ENCODE measurements at places on chromosomes 12 and 14.

DNA sequence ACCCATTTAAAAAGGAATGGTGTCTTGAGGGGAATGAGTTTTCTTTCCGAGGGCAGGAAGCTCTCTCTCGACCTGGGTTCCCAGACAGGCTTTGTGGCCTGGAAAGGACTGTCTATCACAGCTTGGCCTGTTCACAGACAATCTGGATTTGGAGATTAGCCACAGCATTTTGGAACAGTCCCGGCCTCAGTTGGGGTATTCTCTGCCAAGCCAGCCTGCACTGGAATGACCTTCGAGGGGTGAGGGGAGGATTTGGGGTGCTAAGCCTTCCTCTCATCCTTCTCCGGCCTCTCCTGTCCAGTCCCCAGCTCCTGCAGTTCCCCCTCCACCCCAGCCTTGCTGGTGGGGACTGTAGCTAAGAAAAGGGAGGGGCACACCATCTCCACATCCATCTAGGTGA, 13.0 kb downstream of the TBX5 start:
- DNase-seq: no peak

DNA sequence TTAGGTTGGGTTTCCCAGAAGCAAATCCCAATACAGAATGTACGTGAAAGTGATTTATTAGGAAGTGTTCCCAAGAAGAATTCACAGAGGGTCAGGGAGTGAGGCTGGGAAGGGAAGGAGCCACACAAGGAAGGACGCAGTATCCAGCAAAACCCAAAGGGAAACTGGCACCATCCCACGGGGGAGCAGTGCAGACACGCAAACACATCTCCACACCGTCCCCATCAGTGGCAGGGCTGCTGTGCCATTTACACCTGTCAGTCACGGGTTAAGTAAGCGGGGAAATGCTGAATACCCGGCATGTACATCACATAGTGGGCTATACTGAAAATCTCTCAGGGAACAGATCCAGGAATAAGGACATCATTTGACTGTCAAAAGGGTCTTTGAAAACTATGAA, 93.9 kb downstream of the SLC38A1 start:
- no peak for DNase-seq

GRCh38 chr12:64010069-64010686, 165.7 kb downstream of the SRGAP1 start:
- no peak for DNase-seq

DNA sequence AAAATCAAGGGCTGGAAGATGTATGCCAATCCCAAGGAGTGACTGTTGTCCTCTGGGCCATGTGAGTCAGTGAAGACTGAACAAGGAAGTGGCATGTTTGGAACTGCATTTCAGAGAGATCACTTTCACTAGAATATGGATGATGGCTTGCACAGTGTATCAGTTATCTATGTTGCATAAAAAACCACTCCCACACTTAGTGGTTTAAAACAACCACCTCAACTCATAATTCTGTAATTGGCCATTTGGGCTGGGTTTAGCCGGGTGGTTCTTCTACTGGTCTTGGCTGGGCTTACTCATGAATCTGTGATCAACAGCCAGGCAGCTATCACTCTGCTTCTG, 15.4 kb downstream of the BDKRB1 start:
- no peak for DNase-seq

DNA sequence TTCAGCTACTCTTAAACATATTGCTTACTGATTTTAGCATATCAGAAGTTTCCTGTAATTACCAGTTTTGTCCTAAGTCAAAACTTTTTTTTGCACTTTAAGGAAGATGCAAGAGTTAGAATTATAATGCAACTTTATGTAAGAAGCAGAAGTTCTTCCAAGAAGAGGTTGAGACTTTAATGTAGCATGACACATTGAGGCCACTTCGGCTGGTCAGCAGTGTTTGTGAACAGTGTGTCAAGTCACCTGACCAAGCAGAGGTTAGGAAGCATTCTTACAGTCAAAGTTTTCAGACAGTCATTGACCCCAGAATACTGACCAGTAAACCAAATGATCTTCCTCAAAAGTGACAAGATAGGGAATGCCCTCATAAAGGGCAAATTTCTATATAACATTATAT, 15.2 kb downstream of the FGFR1OP2 start:
- DNase-seq: no peak

GRCh38 chr12:32419520-32419960, 20.2 kb downstream of the FGD4 start:
- DNase-seq: no peak

- peak; percentile 89 for DNase-seq
These were observed at the start of gene CCDC77 for GRCh38 chr12:401235-402028. Gene CCDC77, plus strand, starts transcription at chr12:401644. Its CDS starts 7,740 bp downstream, at chr12:409384.

- no peak for DNase-seq
These were observed 9.2 kb downstream of the SERPINA4 start for GRCh38 chr14:94570440-94570839.

GRCh38 chr12:5507944-5508343, 76.0 kb downstream of the NTF3 start:
- no peak for DNase-seq

- DNase-seq: no peak
These were observed 77.7 kb downstream of the PRMT8 start for GRCh38 chr12:3568695-3569094.

GRCh38 chr14:70086685-70087379, 101.9 kb downstream of the SLC8A3 start:
- DNase-seq: peak; percentile 27

DNA sequence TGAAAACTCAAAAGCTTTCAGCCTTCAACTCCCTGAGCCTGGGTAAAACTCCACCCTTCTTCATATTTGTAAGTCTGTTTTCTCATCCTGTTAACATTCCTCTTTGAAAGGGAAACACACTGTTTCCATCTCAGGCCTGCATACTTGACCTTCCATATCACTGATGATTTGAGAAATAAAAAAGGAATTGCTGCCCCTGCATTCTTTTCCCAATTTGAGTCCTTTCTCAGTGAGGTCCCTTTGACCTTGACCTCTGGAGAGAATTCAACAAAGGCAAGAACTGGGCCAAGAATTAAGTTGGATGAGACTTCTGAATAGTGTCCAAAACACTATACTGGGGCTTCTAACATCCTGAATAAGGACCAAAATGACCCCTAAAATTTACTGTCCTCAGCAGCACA, 108.0 kb downstream of the AEBP2 start:
- DNase-seq: no peak

- DNase-seq: no peak
These were observed 5.1 kb downstream of the CTDSP2 start for GRCh38 chr12:57841445-57841844.

DNA sequence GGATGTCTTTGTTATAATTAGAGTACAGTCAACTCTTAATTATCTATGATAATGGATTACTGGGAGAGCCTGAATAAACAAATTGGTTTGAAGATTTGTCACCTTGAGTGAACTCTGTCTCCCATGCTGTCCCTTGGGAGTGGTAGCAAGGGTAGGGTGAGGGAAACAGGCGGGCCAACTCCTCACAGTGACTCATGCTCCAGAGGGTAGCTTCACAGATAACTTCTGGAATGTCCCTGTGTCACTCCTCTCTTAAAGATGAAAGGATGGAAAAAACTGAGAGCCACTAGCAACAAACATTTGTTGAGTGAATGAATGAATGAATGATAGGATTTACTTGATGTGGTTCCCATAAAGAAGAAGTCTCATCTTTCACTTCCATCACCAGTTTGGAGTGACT, 53.5 kb downstream of the RASSF9 start:
- DNase-seq: no peak

GRCh38 chr14:21860172-21860571, 186.6 kb upstream of the OR4E1 start:
- DNase-seq: no peak

- no peak for DNase-seq
These were observed 231.3 kb downstream of the SSPN start for GRCh38 chr12:26426652-26427051.

DNA sequence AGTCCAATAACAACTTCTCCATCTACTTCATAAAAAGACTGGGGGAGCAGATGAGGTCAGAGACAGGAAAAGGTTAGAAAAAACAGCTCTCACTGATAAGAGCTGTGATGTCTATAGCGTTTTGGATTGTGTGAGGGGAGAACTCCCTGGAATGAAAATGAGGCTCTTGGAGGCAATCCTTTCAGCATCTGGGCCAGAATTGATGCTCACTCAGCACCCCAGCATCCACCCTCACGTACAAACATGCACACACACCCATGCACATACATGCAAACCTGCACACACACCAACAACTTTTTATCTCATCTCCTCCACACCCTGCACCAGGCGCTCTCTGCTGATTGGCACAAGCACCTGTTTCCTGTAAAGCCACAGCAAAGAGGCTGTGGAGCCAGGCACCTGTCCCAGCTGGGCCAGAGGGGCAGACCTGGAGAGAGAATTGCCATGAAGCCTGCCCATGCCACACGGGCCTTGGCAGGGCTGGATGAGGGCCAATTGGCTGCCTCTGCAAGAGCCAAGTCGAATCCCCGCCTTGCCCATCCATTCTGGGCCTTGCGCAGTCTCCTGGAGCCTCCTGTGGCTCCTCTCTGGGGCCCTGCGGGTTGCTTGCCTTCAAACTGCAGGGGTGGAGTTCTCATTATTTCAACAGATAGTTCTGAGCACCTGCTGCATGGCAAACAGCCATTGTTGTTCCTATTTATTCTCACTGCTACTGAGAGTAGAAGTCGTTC, 53.1 kb downstream of the SYNE3 start:
- no peak for DNase-seq

GRCh38 chr12:91104812-91105466, 6.4 kb downstream of the LUM start:
- DNase-seq: no peak

DNA sequence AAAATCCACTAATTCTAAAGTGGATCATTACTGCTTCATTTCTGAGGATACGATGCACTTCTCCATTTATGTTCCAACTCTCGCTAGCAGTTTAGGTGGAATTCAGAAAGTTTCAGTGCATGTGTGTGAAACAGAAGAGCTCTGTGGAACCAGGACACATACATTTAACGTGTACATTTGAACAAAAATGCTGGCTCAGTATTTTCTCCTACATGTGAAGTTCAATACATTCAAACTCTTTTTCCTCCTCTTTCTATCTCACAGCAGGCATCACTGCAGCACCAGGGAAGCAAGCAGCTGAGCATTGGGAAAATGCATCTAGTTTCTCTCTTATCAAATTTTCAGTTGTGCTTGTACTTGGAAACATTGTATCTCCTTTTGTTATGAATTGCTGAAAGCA, 169.4 kb upstream of the CNTN1 start:
- no peak for DNase-seq

GRCh38 chr12:132327336-132328171, 1.8 kb downstream of the GALNT9 start:
- peak; percentile 68 for DNase-seq

GRCh38 chr14:49479432-49479831, 106.7 kb downstream of the RPS29 start:
- DNase-seq: no peak

DNA sequence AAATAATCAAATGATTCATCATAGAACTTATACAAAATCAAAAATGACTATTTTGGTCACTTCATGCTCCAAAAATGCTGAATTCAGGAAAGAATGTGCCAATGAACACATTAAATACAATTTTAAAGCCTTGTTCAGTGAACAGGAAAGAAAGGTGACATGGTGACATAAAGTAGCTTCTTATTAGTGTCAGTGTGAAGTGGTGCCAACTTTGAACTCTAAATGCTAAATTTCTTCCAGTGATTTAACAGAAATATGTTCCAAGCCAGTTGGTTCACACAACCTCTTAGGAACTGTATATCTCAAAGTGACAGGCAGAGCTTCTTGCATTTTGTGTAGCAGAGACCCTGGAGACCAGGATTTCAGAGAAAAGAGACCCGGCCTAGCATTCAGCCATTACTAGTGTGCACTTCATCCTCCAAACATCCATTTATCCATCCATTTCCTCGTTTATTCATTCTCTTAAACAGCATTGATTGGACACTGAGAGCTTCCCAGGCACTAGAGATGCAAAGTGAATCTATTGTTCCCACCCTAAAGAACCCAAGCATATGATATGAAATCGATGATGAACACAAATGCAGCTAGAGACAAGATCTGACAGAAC, 95.2 kb downstream of the FAR2 start:
- DNase-seq: no peak

- DNase-seq: no peak
These were observed 74.6 kb upstream of the CDKN3 start for GRCh38 chr14:54322246-54322645.

GRCh38 chr12:26198742-26199141, 3.4 kb downstream of the SSPN start:
- peak; percentile 70 for DNase-seq

DNA sequence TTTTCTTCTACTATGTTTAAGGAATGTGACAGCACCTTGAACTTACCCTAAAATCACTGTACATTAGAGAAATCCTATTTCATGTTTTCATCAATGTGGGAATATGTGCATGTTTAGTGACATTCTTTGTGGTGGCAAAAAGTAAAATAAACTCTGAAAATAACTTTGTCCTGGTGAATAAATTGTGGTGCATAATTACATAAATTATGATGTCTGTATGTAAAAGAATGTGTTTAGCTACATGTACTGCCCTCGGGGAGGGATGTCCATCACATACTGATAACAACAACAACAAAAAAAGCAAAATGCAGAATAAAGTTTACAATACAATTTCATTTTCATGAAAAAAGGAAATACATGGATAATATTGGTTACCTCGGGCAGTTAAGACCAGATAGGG, 157.3 kb downstream of the METTL25 start:
- no peak for DNase-seq

DNA sequence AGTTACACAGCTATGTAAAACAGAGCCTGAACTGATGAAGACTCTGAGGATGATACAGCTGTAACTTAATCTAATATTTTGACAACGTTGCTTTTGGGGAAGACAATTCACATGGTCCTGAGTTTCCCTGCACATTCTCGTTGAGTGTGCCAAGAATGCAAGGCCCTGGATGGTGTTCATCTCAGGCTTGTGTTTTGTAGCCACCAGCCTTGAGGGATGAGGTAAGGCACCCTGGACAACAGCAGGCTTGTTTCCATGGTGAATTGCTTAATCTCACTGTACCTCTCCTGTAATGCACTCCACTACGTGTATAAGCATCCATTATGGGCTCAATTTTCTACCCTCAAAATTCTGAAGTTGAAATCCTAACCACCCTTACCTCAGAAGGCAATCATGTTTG, 2.1 kb downstream of the CATSPERB start:
- DNase-seq: no peak

DNA sequence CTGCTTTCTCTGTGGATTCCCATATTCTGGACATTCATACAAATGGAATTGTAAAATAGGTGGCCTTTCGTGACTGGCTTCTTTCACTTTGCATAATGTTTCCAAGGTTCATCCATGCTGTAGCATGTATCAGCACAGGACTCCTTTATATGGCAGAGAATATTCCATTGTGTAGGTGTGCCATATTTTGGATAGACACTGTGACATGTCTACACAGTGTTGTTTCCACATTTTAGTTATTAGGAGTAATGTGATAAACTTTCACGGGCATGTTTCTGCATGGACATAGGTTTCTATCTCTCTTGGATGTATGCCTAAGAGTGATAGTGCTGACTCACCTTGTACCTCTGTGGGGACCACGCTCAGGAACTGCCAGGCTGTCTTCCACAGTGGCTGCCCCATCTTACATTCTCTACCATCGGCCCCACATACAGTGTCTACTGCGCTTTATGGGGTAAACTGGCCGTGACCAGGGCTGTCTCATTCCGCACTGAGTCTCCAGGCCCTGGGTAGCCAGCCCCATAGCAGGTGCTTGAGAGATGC, 7.1 kb upstream of the KRT84 start:
- DNase-seq: no peak

GRCh38 chr12:67689385-67689784, 40.8 kb downstream of the DYRK2 start:
- no peak for DNase-seq
